ENCODE measurements at places on chromosomes 13 and 19.

GRCh38 chr13:23069566-23069965 is 111.2 kb upstream of the SGCG start:
- no peak for DNase-seq

GRCh38 chr19:11944656-11945055 is 19.7 kb downstream of the ZNF700 start:
- no peak for DNase-seq

DNA sequence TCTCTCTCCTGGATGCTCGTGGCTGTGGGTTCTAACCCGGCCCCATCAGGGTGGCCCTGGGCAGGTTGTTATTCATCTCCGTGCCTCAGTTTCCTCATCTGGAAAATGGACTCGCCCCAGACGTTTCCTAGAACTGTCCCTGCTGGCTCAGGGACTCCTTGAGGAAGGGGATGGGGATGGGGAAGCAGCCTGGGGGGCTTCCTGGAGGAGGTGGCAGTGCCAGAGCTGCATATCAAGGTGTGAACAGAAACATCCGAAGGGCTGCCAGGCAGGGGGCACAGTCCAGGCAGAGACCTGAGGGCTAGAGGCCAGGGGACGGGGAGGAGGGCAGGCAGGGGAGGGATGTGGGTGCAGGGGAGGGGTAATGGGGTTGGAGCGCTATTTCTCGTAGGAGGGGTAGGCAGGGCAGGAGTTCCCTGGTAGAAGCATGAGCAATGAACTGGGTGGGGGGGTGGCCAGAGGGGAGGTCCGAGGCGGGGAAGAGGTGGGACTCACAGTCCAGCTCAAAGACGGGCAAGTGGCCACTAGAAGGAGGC is 3.6 kb upstream of the ELANE start:
- no peak for DNase-seq

DNA sequence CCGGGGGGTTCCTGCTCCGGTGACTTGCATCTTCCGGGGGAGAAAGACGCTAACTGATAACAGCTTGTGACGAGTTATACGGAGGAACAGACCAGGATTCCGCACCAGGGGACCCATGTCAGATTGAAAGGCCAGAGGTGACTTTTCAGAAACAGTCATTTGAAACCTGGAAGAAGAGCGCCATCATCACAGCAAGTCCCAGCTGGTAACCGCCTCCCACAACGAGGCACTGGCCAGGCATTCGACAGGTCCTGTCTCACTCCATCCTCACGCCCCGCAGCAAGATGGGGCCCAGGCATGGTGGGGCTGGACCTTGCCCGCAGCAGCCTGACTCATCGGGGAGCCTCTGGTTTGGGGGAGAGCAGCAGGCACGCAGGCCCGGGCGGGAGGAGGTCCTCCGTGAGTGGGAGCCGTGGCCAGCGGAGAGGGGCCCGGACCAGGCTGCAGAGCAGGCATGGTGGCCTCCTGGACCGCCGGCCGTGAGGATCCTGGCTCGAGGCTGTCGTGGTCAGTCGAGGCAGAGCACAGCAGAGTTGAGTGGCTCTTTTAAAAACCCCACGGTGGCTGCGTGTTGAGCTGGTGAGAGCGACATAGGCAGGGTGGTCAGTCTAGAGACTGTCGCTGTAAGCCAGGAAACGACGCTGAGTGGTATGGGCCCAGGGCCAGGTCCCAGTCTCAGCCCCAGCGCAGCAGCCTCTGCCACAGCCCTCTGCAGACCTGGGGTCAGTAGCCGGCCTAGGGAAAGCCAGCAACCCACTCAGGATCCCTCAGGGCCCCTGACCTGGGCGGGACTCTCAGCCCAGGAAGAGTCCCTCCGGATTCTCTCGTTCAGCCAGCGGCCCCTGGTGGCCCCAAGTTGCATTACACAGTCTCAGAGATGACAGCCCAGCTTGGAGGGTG is 94.9 kb upstream of the MCF2L start:
- DNase-seq: peak; percentile 86

DNA sequence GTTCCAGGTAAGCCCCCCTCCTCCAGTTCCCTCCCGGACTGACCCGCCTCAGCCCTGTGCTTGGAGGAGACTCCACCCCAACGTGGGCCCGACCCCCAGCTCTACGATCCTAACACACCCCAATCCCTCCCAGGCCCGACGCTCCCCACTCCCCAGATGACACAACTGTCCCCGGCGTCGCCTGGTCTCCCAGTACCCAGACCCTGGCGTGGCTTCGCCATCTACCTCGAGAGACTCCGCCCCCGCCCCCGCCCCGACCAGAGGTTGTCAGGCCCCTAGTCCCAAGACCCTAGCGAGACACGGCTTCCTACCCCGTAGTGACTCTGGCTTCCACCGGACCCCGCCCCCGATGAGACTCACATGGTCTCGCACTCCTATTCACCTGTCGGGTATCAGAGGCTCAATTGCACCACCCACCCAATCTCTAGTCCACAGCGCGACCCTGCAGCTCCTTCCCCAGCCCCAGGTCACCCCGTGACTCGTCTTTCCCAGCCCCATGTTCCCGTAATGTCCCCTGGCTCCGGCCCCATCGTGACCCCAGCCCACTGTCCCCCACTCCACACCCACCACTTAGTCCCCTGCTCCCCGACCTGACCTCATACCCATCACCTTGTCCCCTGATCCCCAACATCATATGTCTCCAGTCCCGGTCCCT is 2.9 kb downstream of the CD37 start:
- no peak for DNase-seq

DNA sequence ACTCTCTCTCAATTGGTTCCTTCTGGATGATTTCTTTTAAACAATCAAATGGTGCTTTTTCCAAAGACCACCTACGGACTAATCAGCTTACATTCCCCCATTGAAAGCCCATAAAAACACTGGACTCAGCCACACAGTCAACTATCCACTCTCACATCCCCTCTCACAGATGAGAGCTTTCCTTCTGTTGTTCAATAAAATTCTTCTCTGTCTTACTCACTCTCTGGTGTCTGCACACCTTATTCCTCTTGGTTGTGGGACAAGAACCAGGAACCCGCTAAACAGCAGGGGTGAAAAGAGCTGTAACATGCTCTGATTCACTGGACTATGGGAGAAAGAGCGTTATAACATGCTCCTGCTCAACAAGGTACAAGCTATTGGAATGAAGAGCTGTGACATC is 2896.2 kb downstream of the PCDH9 start:
- no peak for DNase-seq

DNA sequence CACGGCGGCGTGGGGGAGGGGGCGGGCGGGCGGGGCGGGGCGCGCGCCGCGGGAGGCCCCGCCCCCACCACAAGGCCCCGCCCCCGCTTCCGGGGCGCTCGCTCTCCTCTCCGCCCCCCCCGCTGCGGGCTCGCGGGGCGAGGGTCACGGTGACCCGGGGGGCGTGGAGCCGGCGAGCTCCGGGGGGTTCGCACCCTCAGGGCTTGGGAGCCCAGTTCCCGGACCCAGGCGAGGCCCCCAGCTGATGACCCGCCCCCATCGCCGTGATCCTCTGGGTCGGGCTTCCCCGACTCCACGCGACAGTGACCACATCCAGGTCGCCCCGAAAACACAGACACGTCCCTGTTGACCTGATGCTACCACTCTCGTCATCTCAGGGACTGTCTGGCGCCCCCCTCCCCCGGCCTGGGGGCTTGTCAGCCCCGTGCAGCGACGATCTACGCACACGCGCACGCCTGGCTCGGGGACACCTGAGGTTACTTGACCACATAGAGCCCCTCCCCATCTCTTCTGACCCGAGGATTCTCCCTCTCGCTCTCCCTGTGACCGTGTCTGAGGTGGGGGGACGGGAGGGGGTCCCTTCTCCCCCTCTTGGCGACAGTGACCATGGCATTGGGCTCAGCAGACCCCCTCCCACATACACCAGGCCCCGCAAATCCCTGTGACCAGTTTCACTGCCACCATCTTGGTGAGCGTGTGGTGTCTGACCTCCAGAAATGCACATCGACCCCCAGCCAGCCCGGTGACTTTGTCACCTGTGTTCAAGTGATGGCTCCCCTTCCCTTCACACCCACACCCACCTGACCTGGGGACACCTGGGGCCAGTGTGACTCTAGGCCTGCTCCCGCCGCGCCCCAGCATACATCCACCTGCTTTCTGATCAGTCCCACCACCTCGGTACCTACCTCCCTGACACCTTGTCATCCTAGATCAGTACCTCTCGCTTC is 670 bp downstream of the MAP2K7 start:
- no peak for DNase-seq

DNA sequence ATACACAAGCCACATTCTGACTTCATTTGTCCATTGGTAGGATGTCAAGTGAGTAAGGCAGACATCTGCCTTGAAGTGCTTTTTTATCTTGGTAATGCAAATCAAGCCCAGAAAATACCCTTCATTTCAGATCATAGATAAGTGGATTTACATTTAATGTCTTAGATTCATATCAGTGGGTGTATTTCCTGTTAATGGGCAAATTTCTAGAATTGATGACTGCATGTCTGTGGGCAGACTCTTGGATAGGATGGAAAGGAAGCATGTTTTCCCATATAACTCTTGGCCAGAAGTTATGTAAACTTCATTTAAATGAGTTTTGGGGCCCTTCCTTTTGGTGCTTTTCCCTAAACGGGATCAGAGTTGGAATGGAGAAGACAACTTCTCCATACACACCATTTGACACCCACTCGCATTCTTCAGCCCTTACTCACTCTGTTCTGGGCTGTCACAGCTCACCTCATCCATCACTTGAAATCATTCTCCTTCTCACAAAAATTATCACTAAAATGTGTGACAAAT is 154.6 kb downstream of the FLT1 start:
- DNase-seq: no peak

DNA sequence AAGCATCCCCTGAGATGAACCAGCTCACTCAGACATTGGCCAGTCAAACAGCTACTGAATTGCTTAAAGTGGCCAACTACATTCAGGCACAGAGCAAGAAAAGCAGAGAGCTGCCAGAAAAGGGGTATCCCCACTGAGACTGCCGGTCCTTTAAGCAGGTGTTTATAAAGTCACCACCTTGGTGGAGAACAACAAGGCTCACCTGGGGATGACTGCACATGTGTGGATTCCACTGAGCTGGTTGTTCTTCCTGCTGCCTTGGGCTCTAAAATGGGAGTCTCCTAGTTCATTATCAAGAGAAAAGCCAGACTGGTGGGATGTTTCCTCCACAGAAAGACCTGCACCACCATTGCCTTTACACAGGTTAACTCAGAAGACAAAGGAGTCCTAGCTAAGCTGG is 51.8 kb upstream of the IPO5 start:
- DNase-seq: no peak

DNA sequence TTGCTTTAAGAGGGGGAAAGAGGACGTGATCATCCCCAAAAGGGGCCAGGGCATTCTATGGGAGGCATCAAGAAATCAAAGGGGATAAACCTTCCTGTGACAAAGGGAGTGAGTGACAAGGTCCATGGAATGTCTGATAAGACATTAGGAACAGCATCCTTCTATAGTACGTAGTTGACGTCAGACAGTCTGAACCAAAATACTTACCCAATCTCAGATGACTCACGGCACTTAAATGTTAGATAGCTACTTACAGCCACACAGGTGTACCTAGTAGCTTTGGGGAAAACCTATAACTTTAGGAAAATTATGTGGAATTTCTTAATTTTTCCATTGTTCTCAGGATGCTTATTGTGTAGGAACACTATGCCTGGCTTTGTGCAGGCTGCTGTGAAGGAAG is 4.9 kb downstream of the LGALS16 start:
- DNase-seq: no peak

DNA sequence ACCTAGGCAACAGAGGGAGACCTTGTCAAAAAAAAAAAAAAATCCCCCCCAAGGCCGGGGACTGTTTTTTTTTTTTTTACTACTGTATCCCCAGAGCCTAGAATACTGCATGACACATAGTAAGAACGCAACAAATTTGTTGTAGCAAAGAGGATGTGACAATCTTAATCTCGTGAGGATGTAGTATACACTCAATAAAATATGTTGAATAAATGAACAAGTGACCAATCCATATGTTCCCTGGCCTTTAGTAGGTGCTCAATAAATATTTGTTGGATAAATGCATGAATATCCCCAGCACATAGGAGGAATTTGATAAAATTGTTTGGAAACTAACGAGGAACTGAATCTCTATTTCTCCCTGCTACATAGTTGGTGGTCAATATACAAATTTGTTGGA is 75.7 kb downstream of the MAP4K1 start:
- no peak for DNase-seq

GRCh38 chr13:60001889-60002288 is 161.8 kb downstream of the DIAPH3 start:
- DNase-seq: no peak

- DNase-seq: no peak
Observed at GRCh38 chr13:91359111-91359510, 11.6 kb downstream of the MIR17HG start.

- no peak for DNase-seq
Observed at GRCh38 chr19:7917267-7918061, 2.7 kb upstream of the SNAPC2 start.

GRCh38 chr13:78298657-78299056 is 304.7 kb downstream of the POU4F1 start:
- DNase-seq: no peak

- DNase-seq: no peak
Observed at GRCh38 chr19:2423071-2423914, 4.1 kb downstream of the TIMM13 start.

- no peak for DNase-seq
Observed at GRCh38 chr13:42534785-42535184, 39.2 kb upstream of the TNFSF11 start.

- DNase-seq: no peak
Observed at GRCh38 chr13:67410645-67411044, 180.5 kb upstream of the PCDH9 start.

- DNase-seq: no peak
Observed at GRCh38 chr13:25948910-25949309, 102.9 kb downstream of the SHISA2 start.

DNA sequence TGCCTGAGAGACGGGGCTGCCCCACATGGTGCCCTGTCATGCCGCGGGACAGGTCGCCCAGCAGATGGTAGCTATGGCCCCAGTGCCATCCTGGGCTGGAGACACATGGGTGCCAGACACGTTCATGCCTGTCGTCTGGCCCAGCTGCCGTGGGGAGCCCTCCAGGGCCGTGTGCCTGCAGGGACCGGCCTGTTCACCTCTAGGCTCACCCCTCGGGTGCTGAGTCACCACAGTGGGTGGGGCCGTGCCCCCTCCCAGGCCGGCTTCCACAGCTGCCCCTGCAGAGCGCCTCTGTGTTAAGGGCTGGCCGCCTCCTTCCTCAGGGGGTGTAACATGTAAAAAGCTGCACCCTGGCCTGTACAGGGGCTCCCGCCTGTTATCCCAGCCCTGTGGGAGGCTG is 36.1 kb downstream of the CSNK1G2 start:
- no peak for DNase-seq

GRCh38 chr13:85497652-85498051 is 301.6 kb downstream of the SLITRK6 start:
- DNase-seq: no peak

GRCh38 chr13:107376341-107377125 is 808.6 kb upstream of the ARGLU1 start:
- DNase-seq: no peak

GRCh38 chr13:47478985-47479384 is 522.1 kb downstream of the SUCLA2 start:
- no peak for DNase-seq

DNA sequence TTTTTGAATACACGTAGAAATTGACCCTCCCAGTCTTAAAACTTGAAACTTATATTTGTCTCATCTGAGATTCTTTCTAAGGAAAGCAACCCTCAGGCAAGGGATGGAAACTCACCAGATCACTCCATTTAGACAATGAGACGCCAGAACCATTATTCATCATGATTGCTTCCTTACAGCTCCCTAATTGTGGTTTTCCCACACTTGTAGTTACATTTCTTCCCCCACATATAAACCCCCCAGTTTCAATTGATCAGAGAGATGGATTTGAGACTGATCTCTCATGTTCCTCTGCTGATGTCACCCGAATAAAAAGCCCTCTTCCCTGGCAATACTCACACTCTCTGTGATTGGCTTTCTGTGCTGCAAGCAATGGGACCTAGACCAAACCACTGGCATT is 197.9 kb upstream of the STARD13 start:
- no peak for DNase-seq

All from ascending aorta (tissue), 2 donors.